ENCODE measurements at places on chromosomes 7 and 10.
A peak's percentile ranks its signal among the peaks of the same experiment; 100 is the strongest.

GRCh38 chr10:79563426-79563825 is 3.2 kb upstream of the SFTPA2 start:
- DNase-seq, result no peak

- no peak for DNase-seq
Observed at GRCh38 chr10:28496481-28496961, 36.4 kb upstream of the WAC start.

DNA sequence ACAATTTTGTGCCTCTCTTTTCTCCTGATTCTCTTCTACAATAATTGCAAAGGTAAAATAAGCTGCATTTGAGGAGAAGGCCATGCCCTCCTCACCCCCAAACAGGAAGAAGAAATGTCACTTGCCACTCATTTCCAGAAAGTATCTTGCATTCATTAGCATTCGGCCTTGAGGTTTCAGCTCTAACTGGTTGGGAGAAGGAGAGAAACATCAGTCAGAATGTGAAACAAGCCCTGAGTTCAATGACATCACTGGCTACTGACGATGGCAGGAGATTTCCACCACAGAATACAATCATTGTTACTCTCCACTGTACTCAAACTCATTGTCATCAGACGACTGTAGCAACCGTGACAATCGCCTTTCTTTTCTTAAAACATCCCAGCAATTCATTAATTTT is 72.8 kb downstream of the PRKCQ start:
- no peak for DNase-seq

DNA sequence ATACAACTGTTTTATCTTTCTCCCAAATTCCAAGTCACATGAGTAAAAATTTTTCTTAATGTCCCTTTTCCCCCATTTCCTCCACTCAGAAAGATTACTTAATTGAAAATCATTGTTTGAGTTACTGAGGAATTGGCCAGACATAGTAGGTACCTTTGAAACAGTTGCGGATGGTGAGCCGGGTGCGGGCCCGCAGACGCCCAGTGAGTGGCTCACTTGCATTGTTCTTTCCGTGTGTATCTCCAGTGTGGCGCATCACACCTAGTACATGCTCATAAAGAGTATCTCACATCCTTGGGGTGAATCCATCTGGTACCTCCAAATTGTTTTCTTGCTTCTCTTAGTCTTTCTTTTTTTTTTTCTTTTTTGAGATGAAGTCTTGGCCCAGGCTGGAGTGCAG is 14.3 kb downstream of the TRRAP start:
- DNase-seq, result no peak

- DNase-seq, result peak; percentile 25
Observed at GRCh38 chr7:93146036-93146435, 2.1 kb downstream of the SAMD9L start.

DNA sequence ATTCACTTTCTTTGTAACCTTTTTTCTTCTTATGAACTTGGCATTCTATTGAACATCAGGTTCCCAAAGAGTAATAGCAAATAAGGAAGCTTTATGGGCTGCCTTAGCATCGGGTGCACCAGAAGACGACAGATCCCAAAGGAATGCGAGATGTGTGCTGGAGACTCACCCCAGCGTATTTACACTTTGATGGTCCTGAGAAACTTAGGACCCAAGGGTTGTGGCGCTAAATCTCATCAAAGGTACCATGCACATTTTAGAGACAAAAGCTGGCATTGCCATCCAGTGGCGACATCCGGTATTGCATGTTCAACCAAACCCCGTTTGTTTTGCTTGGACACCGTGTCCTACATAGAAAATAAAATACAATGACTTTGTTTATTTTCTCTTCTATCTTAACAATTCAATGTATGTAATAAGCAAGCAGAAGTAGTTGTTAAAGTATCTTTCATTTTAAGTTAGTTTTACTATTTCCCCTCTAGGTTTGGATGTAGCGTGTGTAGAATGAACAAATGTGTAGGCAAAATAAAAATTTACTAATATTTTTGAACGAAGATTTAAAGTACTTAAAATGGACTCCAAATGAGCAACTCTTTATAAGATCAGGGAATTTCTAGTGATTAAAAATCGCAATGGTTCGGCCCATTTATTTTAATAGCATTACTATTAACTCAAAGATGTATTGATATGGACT is 1154.8 kb downstream of the GATA3 start:
- no peak for DNase-seq

DNA sequence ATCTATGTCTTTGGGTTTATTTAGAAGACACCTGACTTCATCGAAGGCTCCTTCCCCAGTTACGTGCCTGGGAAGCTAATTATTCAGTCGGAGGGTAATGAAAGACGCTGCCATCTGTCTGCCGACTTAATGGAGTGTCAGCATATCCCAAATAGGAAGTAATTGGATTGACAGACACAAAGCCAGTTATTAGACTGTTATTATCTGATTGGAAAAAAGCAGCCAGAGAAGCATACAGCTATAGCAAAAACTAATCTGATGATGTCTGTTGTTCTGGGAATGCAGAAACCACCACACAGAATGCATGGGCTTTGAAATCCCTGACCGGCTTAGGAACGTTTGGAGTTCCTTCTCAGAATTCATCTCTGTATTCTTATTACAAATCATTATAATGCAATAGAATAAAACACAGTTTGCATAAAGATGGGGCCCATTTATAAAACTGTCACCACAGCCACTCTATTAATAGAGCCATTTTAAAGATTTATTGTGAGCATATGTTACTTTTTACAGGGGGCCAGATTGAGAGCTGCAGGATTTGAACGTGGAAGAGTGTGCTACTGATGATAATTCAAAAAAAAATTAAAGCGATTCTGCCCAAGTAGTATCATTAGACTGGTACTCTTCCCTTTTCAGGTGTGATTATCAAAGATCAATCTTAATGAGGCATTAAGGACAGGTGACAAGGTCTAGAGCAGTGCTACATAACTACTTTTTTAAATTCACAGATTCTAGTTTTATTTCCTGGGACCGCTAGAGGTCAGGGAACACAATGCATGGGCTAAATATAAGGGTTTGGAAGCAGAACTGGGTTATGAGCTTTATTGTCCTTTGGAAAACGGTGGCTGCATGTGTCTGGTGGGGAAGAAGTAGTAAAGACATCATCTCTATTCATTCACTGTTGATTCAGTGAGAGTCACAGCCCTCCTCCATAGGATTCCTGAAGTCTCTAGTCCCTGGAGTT is 330.1 kb upstream of the LRGUK start:
- DNase-seq, result peak; percentile 82

DNA sequence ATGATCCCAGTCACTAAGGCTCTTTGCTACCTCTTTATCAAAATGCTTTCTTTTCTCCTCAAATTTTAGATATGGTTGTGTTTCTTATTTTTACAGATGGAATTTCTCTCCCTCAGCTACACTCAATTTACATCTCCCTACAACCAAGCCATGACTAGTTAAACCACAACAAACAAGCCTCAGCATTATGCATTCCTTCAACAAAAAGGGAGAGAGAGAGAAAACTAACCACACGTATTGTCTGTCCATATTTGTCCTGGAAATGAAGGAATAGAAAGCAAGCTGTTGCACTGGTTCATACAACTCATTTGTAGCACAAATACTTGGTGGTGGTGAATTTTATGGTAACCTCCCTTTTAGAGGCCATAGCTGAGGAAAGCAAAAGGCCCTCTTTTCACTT is 286.4 kb downstream of the AHR start:
- DNase-seq, result no peak

DNA sequence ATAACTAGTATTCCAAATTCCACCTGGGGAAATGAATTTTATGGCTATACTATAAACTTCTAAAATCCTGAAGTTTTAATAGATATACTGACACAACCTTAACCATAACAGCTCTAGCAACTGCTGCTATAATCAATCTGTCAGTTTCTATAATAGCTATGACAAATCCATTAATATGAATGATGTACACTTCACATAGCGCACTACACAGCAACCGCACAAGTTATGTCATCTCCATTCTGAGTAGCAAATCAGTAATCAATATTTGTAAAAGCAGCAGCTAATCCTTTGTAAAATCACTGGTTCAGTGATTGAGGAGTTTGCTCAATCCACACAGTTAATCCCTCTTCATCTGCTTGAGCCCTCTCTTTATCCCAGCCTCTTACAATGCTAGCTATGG is 105.3 kb downstream of the SKAP2 start:
- DNase-seq, result peak; percentile 78

DNA sequence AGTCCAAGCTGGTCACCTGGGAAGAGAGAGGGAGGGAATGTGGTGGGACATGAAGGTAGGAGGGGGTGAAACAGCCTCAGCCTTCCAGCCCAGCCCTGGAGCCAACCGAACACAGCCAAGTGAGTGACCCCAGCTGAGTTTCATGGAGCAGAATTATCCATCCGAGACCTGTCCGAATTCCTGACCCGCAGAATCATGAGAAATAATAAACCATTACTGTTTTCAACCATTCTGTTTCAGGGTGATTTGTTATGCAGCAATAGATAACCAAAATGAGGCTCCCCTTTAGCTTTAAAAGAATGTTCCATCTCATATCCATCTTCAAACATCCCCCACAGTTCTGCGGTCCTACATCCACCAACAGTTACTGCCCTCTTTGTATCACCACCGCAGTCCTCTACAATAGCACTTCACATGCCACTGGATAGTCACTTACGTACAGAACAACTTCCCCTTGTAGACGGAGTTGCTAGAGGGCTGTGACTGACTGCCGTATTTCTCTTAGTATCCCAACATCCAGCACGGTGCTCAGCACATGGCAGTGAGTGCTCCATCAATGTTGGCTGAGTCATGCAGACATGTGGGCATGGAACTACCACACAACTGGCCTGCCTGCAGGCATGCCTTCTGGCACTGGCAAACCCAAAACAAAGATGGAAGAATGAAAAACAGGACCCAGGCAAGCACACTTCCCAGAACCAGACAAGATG is 18.5 kb downstream of the KIAA1549 start:
- no peak for DNase-seq

DNA sequence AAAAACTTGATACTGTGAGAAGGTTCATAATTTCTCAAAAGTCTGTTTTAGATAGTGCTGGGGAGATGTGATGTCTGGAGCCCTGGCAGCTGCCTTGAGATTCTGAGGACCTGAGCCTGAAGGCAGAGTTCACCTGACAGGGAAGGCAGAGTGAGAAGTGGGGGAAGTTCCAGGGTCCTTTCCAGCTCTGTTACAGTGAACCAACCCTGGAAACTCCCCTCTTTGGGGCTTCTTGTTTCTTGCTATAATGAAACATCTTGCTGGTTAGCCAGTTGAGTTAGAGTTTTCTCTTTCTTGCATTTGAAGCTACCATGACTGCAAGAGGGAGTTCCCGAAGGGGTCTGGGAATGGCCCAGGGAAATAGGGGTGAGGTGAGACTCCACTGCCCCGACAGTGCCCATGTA is 158.9 kb upstream of the TNRC18 start:
- no peak for DNase-seq

GRCh38 chr7:29885626-29886025 is 79.3 kb downstream of the WIPF3 start:
- no peak for DNase-seq

DNA sequence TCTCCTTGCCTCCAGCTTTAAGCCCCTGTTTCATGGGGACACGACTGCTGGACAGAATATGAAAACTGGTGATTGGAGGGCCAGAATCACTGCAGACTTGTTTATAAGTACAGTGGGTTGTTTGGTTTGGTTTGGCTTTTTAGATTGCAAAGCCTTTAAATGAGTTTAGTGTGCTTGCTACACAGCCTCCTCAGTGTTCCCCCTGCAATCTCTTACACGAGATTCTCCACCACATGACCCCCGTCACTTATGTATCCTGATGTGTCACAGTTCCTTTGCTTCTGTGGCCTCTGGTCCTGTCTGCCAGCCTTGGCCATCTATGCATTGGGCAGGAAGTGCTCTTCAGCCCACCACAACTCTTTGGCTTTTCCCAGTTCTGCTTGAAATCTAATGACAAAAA is 103.7 kb upstream of the ANKRD1 start:
- DNase-seq, result no peak

DNA sequence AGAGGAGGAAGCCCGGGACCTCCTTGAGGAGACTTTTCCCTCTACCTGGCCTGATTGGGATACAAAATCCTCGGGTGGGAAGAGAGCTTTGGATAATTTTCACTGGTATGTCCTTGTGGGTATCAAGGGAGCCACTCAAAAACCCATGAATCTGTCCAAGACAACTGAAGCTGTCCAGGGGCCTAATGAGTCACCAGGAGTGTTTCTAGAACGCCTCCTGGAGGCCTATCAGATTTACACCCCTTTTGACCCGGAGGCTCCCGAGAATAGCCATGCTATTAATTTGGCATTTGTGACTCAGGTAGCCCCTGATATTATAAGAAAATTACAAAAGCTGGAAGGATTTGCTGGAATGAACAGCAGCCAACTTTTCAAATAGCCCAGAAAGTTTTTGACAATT is 38.6 kb downstream of the ZNF25 start:
- no peak for DNase-seq

DNA sequence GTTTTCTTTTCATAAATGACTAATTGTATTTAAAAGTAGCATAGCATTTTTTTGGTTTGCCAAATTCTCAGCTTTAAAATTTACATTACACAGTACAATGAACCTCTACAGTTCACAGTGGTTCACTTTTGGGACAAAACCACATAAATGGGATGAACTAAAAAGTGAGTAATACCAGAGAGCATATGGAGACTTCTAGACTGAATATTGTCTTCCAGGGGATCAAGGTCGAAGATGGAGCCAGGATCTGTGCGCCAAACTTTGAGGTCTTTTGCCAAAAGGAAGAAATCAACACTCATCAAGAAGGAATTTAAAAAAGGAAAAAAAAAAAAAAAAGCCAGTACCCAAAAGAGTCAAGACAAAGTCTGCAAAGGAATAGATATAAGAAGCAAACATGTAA is 87.5 kb downstream of the NEBL start:
- DNase-seq, result no peak

- DNase-seq, result peak; percentile 13
Observed at GRCh38 chr10:31359979-31360378, 41.0 kb downstream of the ZEB1 start.

GRCh38 chr7:33193308-33193864 is 64.0 kb downstream of the BBS9 start:
- DNase-seq, result no peak

GRCh38 chr7:101137651-101138212 is 10.8 kb downstream of the SERPINE1 start:
- DNase-seq, result no peak

- no peak for DNase-seq
Observed at GRCh38 chr10:62085821-62086220, 182.8 kb downstream of the RTKN2 start.

GRCh38 chr10:103733045-103733419 is 122.3 kb downstream of the SH3PXD2A start:
- DNase-seq, result no peak

- no peak for DNase-seq
Observed at GRCh38 chr7:94856643-94857042, 50.8 kb upstream of the PPP1R9A start.

DNA sequence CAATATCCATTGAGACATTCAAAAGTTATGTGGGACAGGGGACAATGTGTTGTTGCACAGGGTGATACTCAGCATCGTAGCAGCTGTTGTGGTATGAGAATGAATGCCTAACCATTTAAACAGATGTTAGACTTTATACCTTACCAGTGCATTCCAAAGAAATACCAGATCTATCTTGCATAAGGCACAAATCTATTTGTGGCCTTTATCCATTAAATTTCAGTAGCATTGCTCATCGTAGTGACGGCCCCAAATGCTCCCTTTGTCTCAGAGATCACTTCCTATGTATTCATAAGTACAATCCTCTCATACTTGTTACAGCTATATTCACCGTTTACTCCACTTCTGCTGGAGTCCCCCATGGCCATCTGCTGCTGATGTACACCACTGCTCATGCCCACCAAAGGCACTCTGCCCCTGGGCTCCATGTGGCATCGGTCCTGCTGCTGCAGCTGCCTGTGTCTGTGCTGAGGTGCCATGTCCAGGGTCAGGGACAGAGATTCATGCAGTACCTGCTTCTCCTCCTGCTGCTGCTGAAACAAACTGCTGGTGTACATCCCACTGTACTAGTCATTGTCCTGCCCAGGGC is 96.3 kb downstream of the CPED1 start:
- DNase-seq, result peak; percentile 77

All from NCI-H524 (cell line).